Lung microvascular endothelial cell (primary cell): ENCODE measurements at places on chromosomes 12 and 14. TPM values are rescaled to one million over a fixed set of nuclear protein-coding genes. Genes with fewer than 3 reads are reported as not detected.

Gene NEDD8
- 193 and 210 TPM in 2 replicates for total RNA-seq

Gene JAG2
- 39.7 and 51.6 TPM in 2 replicates for total RNA-seq

Gene P2RX2
- total RNA-seq = not detected in 2 replicates

Gene SVOP
- not detected in 2 replicates for total RNA-seq

Gene TAS2R10
- total RNA-seq = under 0.01 and 0.22 TPM in 2 replicates

Gene PROX2
- not detected in 2 replicates for total RNA-seq

Gene LRRIQ1
- total RNA-seq = under 0.01 TPM in 2 replicates

Gene CLEC14A
- 90.1 and 121 TPM in 2 replicates for total RNA-seq

Gene TDRD9
- under 0.01 and 0.99 TPM in 2 replicates for total RNA-seq

Gene ANKS1B
- 0.20 and 0.22 TPM in 2 replicates for total RNA-seq

Gene GDF11
- 1.4 and 1.5 TPM in 2 replicates for total RNA-seq

Gene CDC42BPB
- 73.7 and 104 TPM in 2 replicates for total RNA-seq

Gene RAPGEF3
- 7.1 and 11.8 TPM in 2 replicates for total RNA-seq

Gene ASIC1
- under 0.01 TPM in 1 of 2 replicates, not detected in the other for total RNA-seq

Gene PLXNC1
- total RNA-seq = under 0.01 and 0.22 TPM in 2 replicates

Gene TMEM63C
- total RNA-seq = 0.44 and 0.79 TPM in 2 replicates

Gene KCNMB4
- total RNA-seq = 0.22 and 0.60 TPM in 2 replicates

Gene STXBP6
- total RNA-seq = 6.3 and 16.9 TPM in 2 replicates

Gene PWP1
- 49.2 and 51.4 TPM in 2 replicates for total RNA-seq

Gene SDR9C7
- not detected in 2 replicates for total RNA-seq

Gene SPPL3
- total RNA-seq = 3.5 and 6.0 TPM in 2 replicates
